ENCODE measurements at places on chromosomes 4 and X.
A peak's percentile ranks its signal among the peaks of the same experiment; 100 is the strongest.

- DNase-seq, result no peak
Measured at GRCh38 chrX:31237189-31237588, 165.3 kb upstream of the FTHL17 start.

- DNase-seq, result no peak
Measured at GRCh38 chrX:141405853-141406492, 163.7 kb upstream of the SPANXC start.

- DNase-seq, result peak; percentile 77
Measured at GRCh38 chrX:140762061-140762460, 52.5 kb downstream of the LINC00632 start.

GRCh38 chr4:85787133-85787532 is 312.2 kb downstream of the ARHGAP24 start:
- DNase-seq, result no peak

DNA sequence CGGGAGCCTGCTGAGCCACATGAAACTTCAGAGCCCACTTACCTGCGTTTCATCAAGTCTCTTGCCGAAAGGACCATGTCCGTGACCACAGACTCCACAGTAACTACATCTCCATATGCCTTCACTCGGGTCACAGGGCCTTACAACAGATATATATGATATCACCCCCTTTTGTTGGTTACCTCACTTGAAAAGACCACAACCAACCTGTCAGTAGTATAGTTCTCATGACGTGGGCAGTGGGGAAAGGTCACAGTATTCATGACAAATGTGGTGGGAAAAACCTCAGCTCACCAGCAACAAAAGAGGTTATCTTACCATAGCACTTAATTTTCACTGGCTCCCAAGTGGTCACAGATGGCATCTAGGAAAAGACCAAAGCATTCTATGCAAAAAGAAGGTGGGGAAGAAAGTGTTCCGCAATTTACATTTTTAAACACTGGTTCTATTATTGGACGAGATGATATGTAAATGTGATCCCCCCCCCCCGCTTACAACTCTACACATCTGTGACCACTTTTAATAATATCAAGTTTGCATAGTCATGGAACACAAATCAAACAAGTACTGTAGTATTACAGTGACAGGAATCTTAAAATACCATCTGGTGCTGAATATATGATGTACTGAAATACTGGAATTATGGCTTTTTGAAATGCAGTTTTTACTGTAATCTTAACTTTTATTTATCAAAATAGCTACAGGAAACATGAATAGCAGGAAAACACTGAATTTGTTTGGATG is 129.9 kb downstream of the TET2 start:
- DNase-seq, result no peak

DNA sequence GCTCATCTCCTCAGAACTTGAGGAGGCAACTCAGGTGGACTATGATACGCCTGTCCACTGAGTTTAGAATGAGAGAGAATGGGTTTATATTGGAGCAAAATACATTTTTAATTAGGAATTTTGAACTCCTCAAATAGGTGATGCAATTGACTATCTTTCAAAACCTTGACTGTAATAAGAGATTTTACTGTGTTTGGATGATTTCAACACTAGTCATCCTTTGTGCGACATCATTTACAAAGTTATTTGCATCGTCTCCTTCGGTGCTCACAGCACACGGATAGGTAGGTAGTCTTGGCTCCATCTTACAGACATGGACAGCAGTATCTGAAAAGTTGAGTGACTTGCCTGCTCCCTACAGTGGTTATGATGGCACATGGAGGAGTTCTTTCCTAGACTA is 67.0 kb downstream of the AASDH start:
- DNase-seq, result no peak

- no peak for DNase-seq
Measured at GRCh38 chr4:151687021-151687640, 73.7 kb downstream of the GATB start.

DNA sequence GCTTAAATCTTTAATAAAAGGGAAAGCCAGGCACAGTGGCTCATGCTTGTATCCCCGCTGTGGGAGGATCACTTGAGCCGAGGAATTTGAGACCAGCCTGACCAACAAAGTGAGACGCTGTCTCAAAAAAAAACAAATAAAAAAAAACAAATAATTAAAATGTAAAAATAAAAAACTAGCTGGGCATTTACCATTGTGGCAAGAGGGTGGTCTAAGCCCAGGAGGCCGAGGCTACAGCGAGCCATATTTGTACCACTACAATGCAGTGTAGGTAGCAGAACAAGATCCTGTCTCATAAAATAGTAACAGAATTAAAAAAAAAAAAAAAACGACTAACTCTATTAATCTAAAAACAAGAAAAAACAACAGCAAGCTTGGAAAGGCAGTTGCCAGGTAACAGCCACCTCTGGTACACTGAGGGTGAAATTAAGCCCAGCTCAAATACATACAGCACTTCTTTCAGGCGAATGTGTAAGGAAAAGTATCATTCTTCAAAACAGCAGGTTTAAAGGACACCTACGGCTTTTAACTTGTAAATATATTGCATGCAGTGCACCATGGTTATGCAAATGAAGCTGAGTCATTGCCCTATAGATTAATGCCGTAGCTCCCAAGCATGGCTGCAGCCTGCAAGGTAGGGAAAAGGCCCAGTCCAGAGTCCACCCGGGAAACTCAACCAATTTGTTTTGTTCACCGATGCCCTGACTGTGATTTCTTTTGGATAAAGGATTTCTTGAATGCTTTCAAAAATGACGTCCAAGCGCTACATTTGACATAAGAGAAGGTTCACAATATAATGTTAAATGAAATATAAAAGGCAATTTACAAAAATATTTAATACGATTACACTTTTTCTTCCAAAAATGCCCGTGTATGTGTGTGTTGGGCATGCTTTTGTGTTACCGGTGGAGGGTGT is 14.5 kb upstream of the TXLNG start:
- peak; percentile 87 for DNase-seq

- DNase-seq, result no peak
Measured at GRCh38 chrX:36414056-36414455, 494.5 kb downstream of the CFAP47 start.

DNA sequence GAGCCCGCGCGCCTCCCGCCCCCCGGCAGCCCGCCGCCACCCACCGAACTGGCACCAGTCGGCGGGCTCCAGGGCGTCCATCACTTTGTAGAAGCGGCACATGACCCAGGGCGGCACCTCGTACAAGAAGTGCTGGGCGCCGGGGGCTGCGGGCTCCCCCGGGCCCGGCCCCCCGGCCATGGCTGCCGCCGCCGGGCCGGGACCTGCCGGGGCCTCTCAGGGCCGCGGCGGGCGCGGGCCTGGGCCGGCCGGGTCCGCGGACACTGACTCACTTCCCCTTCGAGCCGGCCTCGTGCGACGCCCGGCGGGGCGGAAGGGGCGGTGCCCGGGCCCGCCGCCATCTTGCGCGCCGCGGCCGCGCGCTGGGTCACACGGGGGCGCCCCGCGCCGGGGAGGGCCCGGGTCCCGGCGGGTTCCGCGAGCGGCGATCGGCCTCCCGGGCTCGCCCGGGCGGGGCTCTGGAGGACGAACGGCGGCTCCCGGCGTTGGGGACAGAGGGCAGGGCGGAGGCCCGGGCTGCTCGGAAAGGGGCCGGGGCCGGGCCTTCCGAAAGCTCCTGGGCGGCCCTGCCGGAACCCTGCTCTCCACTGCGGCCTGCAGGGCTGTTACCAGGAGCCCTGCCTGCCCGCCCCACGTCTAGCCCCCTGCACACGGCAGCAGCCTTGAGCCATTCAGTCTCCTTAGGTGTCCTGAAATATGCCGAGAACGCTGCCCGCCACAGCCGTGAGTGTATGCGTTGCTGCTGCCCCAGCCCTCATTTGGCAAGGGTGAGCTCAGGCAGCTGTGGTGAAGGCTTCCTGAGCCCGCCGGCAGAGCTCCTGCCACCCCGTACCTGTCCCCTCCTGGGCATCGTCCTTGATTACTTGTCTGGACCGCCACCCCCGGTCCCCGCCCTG is at the start of gene IRAK1:
IRAK1 (minus strand) TSS at position 270 of the 896 bp plus-strand sequence; CDS start at position 180, 90 bp downstream.
- peak; percentile 70 for DNase-seq

- no peak for DNase-seq
Measured at GRCh38 chr4:42488554-42488953, 91.3 kb downstream of the SHISA3 start.

- DNase-seq, result no peak
Measured at GRCh38 chrX:109847257-109848187, 114.5 kb upstream of the ACSL4 start.
